Activated naive CD4-positive, alpha-beta T cell treated with anti-CD3 and anti-CD28 coated beads for 36 hours (primary cell): ENCODE measurements at places on chromosomes 12 and 14. TPM values are rescaled to one million over a fixed set of nuclear protein-coding genes. Genes with fewer than 3 reads are reported as not detected.

- no peak for DNase-seq
- H3K27ac ChIP-seq = no peak overlapping the region
- H3K4me3 ChIP-seq = no peak overlapping the region
These were observed 11.6 kb downstream of the CAPZA3 start for GRCh38 chr12:18749386-18749957.

GRCh38 chr12:109967383-109968031 is 28.7 kb downstream of the GIT2 start:
- H3K4me3 ChIP-seq = no peak overlapping the region
- peaks cover 11% of the 10 kb centered on the region for H3K4me1 ChIP-seq
- peaks cover 33% of the 10 kb centered on the region for H3K36me3 ChIP-seq

DNA sequence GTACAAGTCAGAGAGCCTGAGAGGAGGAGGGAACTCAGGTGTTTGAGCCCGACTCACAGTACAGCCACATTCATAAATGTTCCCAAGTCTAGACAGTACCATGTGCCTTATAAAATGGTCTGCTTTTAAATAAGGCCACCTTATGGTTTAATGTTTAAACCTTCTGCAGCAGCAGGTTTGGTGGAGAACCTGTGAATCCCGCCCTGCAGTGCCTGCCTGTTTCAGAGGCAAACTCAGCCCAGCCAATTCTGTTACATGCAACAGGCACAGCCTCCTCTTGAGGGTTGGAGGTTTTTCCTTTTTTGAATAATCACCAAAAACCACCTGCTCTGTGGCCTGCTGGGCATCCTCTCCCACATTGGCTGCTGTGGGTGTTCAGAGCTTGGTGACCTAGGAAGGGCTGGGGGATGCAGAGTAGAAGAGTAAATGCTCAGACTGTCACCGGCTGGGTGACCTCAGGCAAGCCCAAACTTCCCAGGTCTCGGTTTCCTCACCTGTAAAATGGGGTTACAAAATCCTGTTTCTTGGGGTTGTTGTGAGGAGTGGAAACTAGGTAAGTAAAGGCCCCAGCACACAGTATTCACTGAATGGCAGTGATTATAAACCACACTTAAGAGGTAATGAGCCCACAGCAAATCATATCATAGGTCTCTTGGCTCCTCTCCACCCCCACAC is 28.0 kb downstream of the NUAK1 start:
- no peaks in the 10 kb centered on the region for H3K36me3 ChIP-seq
- H3K27me3 ChIP-seq = peaks cover 21% of the 10 kb centered on the region
- DNase-seq = no peak

The RNASE7 gene
- total RNA-seq = not detected

DNA sequence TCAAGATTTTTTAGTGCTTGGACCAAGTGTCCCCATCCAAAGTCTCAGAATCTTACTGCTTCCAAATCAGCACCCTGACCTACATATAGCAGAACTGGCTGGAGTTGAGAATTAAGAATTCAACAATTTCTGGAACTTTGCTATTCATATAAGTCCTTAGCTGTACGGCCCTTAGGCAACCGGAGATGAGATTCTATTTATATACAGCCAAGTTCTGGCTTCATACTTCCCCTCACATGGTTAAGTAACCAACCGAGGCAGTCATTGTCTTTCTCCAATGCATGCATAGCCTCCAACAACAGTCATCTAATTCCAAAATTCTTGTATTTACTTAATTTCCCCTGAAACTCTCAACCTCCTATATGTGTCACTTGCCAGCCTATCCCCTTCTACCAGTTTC is 76.6 kb downstream of the SINHCAF start:
- H3K27me3 ChIP-seq = no peaks in the 10 kb centered on the region
- H3K27ac ChIP-seq = no peak overlapping the region
- no peak overlapping the region for H3K4me3 ChIP-seq
- no peaks in the 10 kb centered on the region for H3K4me1 ChIP-seq
- DNase-seq = no peak

DNA sequence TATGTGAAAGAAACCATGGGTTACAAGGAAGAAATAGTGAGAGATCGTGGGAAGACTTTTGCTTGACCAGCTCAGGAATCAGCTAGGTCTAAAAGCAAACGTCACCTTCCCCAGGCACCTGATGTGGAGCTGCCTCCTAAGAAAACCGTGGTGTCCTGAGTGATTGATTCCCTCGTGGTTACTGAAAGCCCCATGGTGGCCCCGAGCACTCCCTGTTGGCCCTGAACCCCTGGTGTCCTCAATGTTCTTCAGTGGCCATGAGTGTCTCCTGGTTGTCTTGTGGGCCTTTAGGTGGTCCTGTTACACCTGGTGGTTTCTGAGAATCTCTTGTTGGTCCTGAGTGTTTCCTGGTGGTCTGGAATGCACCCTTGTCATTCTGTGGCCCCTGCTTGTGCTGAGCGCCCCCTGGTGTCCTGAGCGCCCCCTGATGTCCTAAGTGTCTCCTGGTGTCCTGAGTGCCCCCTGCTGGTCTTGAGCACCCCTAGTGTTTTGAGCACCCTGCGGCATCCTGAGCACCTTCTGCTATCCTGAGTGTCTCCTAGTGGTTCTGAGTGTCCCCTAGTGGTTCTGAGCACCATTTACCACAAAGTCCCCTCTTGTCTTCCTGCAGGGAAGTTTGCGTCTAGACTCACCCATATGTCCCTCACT is 518.7 kb downstream of the TMEM121 start:
- peaks cover 5% of the 10 kb centered on the region for H3K27me3 ChIP-seq
- H3K4me1 ChIP-seq = peaks cover 14% of the 10 kb centered on the region
- no peaks in the 10 kb centered on the region for H3K36me3 ChIP-seq
- peak; percentile 96 for DNase-seq

GRCh38 chr12:110688446-110689280 is at the start of gene HVCN1:
TSS of gene HVCN1 (minus strand) at chr12:110689115. CDS start at chr12:110683245, 5,870 bp downstream.
- H3K4me1 ChIP-seq = peaks cover 41% of the 10 kb centered on the region
- no peaks in the 10 kb centered on the region for H3K36me3 ChIP-seq
- peak within 1 kb of the TSS; percentile 80 for H3K4me3 ChIP-seq
- no peaks in the 10 kb centered on the region for H3K27me3 ChIP-seq
- H3K27ac ChIP-seq = peak within 1 kb of the TSS; percentile 39

The SP7 gene
- not detected for total RNA-seq

GRCh38 chr14:78307671-78308070 is 137.5 kb downstream of the NRXN3 start:
- no peak overlapping the region for H3K27ac ChIP-seq
- H3K36me3 ChIP-seq = no peaks in the 10 kb centered on the region
- H3K27me3 ChIP-seq = peaks cover 2% of the 10 kb centered on the region

The GLI1 gene
- not detected for total RNA-seq

The PRH2 gene
- total RNA-seq = not detected

The CCDC196 gene
- not detected for total RNA-seq
